ENCODE measurements at places on chromosomes 1 and 21.

GRCh38 chr1:170993151-170993550 is 57.8 kb downstream of the MROH9 start:
- no peak for DNase-seq

DNA sequence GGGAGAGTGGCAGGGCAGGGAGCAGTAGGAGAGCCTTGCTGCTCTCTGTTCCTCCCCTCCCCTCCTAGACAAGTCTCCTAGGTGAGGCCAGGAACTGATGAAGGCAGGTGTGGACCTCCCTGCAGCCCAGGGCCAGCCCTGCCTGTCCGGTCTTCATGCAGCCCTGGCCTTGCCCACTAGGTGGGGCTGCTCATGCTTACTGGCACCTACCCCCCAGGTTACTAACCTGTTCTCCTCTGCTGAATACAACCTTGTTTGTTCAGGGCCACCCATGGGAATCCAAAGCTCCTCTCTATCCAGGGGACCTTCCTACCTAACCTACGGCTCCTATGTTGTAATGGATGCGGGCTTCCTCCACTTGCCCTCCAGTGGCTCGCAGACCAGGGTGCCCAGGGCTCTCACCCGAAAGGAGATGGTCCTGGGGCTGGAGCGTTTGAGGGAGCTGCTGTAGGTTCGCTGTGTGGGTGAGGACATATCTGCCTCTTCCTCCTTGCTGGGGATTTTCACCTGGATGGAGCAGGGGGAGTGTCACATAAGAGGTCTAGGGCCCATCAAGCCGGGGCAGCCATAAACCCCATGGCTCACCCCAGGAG is 7.9 kb upstream of the TNNT2 start:
- peak; percentile 90 for DNase-seq

- no peak for DNase-seq
Observed at GRCh38 chr1:153242160-153242559, 17.3 kb upstream of the LORICRIN start.

GRCh38 chr1:179090522-179090921 is 8.7 kb downstream of the TOR3A start:
- no peak for DNase-seq

GRCh38 chr21:28937737-28938136 is 54.9 kb downstream of the LTN1 start:
- DNase-seq = no peak

- no peak for DNase-seq
Observed at GRCh38 chr1:23344987-23345472, 946 bp upstream of the HNRNPR start.

- no peak for DNase-seq
Observed at GRCh38 chr1:156081917-156082308, 352 bp downstream of the MEX3A start.

DNA sequence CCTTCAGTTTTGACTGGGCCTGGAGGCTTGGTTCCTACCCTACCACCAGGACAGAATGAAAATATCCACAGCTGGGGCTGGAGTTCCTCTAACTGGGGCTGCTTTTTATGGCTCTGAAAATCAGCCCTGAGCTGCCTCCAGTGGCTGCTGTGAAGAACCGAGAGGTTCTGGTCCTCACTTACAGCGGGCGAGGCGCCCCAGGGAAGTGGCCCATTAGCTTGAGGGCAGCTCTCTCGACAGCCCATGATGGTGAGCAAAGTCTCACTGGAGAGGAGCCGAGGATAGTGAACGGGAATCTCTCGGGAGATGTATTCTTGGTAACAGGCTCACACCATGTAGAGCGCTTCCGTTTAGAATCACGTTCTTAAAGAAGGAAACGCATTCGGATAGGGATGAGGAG is 459.7 kb downstream of the KIF26B start:
- no peak for DNase-seq

- DNase-seq = no peak
Observed at GRCh38 chr1:59979666-59980065, 53.1 kb upstream of the CYP2J2 start.

DNA sequence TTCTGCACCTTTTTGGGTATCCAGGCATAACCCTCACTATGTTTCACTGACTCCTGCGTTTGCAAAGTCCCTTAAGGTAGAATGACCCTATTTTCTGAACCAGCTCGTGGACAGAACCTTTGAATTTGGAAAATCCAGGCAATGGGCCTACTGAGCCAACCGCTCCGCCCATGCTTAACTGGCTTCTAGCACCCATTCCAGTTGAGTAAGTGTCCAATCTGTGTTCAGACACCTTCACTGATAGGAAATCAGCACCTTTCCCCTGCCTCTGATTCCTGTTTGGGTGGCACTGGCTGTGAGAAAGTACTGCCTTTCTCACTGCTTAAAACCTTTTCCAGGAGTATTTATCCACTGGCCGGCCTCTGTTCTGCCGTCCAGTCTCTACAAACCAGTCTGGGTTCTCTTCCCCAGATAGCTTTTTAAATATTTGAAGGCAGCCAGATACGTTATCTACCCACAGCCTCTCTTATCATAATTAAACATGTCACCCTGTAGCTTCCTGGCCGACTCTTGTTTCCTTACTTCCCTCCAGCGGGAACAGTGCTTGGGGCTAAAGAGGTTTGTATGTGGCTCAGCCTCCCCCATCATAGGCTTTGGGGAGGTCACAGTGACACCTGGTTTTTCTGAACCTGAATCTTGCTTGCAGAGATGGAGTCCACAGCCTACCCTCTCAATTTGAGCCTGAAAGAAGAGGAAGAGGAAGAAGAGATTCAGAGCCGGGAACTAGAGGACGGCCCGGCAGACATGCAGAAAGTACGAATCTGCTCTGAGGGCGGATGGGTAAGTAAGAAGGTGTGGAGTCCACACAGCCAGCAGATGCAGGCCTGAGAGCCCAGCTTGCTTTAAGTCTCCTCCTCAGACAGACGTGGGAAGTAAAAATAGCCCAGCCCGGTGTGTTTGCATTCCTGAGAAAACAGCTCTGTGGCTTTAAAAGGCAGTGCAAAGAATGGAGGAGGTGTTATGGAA is 1.3 kb downstream of the POGK start:
- DNase-seq = peak; percentile 64

DNA sequence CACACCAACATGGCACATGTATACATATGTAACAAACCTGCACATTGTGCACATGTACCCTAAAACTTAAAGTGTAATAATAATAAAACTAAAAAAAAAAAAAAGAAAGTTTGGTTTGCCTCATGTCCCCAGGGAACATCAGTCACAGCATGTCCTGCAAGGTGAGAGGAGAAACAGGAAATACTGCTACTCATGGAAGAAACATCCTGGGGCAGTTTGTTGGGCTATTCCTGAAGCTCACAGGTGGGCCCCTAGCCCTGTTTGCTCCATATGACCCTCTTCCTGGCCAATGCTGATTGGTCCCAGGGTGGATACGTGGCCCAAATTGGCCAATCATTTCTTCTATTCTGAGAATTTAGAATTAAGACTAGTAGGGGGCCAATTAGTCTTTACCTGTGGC is 103.4 kb upstream of the ADAR start:
- no peak for DNase-seq

DNA sequence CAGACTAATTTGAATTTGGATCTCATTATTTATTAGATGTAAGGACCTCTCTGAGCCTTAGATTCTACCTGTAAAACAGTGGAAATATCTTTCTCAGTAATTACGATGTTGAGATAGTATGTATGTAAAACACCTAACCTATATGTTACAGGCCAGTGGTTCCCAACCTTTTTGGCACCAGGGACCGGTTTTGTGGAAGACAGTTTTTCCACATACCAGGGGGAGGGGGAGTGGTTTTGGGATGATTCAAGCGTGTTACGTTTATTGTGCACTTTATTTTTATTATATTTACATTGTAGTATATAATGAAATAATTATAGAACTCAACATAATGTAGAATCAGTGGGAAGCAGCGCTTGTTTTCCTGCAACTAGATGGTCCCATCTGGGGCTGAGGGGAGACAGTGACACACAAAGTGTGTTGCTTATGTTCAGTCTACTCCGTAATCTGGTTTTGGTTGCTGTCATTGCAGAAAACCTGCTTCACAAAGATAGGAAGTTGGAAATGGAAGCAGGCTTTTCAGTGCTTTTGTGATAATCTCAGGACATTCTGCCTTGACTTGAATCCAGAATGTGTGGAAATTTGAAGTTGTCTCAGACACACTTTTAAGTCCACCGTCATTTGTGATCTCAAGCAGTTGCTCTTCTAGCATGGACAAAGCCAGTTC is 12.8 kb downstream of the XPR1 start:
- DNase-seq = no peak

- no peak for DNase-seq
Observed at GRCh38 chr1:226603022-226603857, 54.7 kb downstream of the STUM start.

DNA sequence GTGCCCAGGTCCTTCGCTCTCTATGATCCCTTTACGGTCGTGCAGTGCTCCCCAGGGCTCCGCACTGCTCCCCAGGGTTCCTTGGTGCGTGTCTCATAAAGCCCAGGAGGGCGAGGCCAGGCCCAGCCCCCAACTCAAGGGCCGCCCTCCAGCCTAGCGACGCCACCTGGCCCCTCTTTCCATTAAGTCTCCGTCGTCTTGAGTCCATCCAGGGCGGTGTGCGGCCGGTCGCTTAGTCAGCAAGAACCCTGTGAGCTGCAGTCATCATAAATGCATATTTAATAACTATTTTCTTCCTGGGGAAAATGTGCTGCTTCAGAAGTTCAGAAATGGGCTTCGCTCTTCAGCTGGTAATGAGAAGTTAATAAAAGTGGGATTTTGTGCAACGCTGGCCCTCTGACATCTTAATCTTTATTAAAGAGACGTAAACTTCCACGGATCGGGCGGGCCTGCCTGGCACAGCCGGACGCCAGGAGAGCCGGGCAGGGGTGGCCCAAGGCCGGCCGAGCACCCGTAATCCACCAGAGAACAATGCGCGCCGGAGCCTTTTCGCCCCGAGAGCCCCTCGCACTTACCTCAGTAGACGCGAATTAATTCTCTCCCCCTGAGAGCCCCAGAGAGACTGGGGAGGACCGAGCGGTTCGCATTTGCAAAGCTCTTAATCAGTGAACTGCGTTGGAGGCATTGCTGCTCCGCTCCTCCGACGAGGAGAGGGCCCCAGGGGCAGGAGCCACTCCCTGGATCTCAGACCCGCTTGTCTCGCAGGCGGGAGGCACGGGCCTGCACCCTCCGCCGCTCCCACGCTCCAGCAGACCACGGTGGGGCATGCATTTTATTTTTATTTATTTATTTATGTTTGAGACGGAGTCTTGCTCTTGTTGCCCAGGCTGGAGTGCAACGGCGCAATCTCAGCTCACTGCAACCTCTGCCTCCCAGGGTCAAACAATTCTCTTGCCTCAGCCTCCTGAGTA is 188.3 kb upstream of the ARHGEF16 start:
- no peak for DNase-seq

GRCh38 chr1:147630447-147630846 is 39.9 kb downstream of the ACP6 start:
- DNase-seq = no peak

- no peak for DNase-seq
Observed at GRCh38 chr1:156885314-156885713, 8.2 kb upstream of the PEAR1 start.

DNA sequence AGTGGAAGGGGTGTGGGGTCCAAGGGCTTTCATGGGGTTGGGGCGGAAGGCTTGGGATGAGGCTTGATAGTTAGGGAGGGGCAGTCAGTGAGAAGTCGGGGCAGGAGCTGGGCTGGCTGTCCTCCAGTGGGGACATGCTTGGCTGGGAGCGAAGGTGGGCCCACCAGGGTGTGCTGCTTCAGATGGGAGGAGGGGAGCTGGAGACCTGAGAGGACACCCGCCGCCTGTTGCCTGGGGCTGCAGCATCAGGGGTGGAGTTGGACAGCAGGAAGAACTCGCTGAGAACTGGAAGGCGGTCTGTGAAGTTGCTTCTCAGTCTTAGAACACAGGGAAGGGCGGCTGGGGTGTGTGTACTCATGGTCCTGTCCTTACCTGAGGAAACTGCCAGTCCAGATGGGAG is 1.6 kb downstream of the THEM5 start:
- DNase-seq = no peak

DNA sequence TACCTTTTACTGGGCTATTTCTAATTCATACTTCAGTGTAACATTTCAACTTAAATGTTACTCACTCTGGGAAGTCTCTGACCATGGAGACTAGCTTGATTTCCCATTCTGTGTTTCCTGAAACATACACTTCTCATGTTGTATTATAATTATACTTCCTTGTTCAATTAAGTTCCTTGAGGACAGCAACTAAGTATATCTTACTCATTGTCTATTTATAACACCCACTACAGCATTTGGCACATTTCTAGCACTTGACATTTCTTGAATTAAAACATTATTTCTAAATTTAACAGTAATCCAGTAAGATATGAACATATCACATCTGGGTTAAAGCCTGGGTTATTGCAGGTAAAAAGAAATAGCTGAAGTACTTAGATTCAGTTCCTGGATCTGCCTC is 32.4 kb upstream of the F13B start:
- DNase-seq = no peak

GRCh38 chr1:26887125-26887524 is 3.0 kb downstream of the GPN2 start:
- DNase-seq = no peak

- no peak for DNase-seq
Observed at GRCh38 chr1:248702714-248703113, at the start of gene OR14I1. OR14I1 (minus strand) TSS chr1:248702766.

DNA sequence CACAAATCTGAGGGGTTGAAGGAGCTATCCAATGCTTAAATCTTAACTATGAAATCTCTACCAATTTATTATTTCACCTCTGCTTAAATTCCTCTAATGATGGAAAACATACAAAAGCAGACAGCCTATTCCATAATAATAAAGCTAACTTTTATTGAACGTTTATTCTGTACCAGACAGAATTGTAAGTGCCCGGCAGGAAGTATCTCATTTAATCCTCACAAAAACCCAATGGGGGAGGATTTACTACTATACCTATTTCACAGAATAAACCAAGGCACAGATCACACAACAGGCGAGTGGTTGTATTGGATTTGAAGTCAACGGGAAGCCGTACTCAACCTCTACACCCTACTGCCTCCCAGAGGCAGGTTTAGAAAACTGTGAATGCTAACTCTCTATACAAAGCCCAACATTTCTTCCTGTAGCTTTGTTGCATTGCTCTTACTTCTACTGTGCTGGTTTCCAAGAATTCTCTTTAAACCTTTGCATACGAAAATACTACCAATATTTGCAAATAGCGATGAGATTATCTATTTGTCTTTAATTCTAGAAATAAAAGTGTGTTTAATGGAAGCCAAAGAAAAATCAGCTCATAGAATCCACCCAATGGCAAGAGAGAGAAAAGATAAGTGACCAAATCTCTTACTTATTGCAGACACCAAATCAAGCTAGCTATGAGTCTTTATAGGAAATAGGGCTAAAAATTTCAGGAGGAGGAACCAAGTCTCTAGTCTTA is 33.5 kb upstream of the C1orf53 start:
- DNase-seq = peak; percentile 58

- no peak for DNase-seq
Observed at GRCh38 chr1:205309741-205310140, 11.8 kb downstream of the NUAK2 start.

DNA sequence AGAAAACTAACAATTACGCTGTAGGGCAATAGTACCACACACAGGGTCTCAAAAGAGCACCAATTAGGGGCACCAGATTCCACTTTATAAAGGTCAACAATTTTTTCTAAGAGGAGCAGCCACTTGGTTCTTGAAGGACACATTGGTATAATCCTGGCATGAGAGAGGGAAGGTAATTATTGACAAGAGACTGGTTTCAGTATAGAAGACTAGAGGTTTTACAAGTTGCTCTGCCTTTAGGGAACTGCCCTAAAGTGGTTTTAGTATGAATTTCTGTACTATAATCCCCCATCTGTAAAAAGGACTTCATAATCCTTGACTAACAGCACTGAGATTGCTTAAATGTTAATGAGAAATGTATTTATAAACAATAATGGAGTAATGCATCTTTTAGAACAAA is 648.5 kb upstream of the PTBP2 start:
- DNase-seq = no peak

Data from K562 (cell line).